ENCODE measurements at places on chromosomes 7 and 10. TPM values are rescaled to one million over a fixed set of nuclear protein-coding genes. Genes with fewer than 3 reads are reported as not detected.
A peak's percentile ranks its signal among the peaks of the same experiment; 100 is the strongest.

DNA sequence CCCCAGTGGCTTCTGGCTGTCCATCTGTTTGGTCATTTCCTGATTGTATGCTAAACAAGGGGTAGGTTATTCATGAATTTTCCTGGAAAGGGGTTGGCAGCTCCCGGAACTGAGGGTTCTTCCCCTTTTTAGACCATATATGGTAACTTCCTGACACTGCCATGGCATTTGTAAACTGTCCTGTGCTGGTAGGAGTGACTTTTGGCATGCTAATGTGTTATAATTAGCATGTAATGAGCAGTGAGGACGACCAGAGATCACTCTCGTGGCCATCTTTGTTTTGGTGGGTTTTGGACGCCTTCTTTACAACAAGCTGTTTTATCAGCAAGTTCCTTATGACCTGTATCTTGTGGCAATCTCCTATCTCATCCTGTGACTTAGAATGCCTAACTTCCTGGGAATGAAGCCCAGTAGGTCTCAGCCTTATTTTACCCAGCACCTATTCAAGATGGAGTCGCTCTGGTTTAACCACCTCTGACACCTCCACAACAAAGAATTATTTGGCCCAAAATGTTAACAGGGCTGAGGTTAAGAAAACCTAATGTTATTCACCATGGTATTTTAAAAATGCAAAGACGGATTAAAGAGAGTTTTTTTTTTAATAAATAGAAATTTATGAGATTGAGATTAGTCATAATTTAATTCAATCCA is 2.4 kb upstream of the PTN start:
- no peak for DNase-seq

Gene COL13A1
- 1.0 TPM for total RNA-seq

DNA sequence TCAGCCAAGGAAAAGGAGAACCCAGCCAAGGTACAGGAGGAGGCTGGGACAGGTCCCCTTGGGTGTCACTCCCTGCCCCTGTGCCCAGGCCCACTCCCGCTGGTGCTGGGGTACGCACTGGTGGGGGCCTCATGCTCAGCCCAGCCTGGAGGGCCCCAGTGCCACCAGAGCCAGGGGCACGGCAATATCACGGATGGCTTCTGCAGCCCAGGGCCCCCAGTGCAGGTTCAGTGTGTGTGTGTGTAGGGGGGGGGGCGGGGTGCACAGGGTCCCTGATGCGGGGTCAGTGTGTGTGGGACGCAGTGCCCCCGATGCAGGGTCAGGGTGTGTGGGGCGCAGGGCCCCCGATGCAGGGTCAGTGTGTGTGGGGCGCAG is 23.4 kb upstream of the ZNF716 start:
- no peak for DNase-seq

Gene FAM25A
- total RNA-seq, result not detected

Gene NUTM2D
- total RNA-seq, result 1.5 TPM

DNA sequence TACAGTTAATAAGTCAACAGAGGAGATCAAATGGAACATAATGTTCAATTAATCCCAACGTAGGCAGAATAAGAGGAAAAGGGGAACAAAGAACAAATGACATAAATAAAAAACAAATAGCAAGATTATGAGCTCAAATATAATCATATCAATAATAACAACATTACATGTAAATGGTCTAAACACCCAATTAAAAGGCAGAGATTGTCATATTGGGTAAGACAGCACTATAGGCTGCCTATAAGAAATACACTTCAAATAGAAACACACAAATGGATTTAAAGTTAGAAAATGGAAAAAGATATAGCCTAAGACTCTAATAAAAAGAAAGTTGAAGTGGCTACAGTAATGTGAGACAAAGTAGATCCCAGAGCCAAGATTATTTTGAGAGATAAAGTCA is 126.4 kb upstream of the PTER start:
- DNase-seq, result no peak

Gene OPALIN
- not detected for total RNA-seq

GRCh38 chr7:30566596-30566995 is 28.1 kb upstream of the GARS1 start:
- no peak for DNase-seq

GRCh38 chr7:155871211-155871610 is 58.9 kb upstream of the SHH start:
- no peak for DNase-seq

GRCh38 chr7:26460351-26461085 is 168.9 kb downstream of the SNX10 start:
- DNase-seq, result no peak

DNA sequence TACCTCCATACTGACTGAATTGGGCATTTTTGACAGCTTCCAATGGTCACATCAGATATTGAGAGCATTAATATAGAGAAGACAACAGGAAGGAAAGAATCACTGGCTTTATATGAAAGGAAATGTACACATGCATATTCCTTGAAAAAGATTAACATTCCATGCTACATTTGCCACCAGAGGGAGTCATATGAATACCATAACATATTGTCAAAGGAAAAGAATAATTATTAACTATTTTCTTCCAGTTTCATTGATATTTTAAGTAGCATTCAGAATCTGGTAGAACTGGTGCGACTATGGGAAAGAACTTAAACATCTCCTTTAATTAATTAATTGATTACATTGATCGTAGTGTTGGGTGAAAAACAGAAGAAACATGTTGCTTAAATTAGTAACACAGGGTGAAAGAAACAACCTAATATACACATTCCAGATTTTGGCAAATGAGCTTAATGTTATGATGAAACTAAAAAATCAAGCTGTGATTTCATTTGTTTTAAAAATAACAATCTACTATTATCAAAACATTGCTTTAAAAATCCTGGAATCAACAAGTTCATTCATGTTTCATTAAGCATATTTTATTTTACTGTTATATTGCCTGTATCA is 71.5 kb downstream of the GPR85 start:
- DNase-seq, result no peak

Gene CFAP46
- total RNA-seq, result 1.6 TPM

- no peak for DNase-seq
Observed at GRCh38 chr7:6379886-6380285, 67.9 kb downstream of the DAGLB start.

DNA sequence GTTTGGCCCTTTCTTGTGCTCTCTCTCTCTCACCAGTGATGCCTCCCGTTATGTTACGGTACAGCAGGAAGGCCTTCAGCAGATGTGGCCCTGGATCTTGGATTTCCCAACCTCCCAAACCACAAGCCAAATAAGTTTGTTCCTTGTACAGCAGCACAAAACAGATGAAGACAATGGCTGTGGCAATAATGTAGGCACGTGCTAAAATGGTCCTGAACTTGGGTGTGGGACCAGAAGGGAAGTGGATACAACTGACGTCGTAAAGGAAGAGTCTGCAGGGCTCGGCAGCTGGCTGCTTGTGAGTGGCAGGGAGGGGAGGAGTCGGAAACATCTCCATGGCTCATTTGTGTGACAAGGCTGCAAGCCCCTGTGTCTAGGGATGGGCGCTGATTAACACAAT is 26.8 kb downstream of the PROSER2 start:
- no peak for DNase-seq

Gene NEUROG3
- not detected for total RNA-seq

GRCh38 chr7:98655611-98656010 is 38.5 kb downstream of the NPTX2 start:
- no peak for DNase-seq

DNA sequence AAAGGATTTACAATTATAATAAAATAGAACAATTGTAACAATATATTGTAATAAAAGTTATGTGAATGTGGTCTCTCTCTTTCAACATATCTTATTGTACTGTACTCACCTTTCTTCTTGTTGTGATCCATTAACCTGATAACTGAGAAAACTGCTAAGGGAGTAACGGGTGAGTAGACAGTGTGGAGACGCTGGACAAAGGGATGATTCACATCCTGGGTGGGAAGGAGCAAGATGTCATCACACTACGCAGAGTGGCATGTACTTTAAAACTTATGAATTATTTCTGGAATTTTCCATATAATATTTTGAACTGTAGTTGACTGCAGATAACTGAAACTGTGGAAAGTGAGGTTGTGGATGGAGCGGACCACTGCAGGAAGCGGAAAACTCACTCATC is 91.2 kb upstream of the PLPP4 start:
- no peak for DNase-seq

Gene GRM3
- total RNA-seq, result not detected

Gene CAV2
- 217 TPM for total RNA-seq

DNA sequence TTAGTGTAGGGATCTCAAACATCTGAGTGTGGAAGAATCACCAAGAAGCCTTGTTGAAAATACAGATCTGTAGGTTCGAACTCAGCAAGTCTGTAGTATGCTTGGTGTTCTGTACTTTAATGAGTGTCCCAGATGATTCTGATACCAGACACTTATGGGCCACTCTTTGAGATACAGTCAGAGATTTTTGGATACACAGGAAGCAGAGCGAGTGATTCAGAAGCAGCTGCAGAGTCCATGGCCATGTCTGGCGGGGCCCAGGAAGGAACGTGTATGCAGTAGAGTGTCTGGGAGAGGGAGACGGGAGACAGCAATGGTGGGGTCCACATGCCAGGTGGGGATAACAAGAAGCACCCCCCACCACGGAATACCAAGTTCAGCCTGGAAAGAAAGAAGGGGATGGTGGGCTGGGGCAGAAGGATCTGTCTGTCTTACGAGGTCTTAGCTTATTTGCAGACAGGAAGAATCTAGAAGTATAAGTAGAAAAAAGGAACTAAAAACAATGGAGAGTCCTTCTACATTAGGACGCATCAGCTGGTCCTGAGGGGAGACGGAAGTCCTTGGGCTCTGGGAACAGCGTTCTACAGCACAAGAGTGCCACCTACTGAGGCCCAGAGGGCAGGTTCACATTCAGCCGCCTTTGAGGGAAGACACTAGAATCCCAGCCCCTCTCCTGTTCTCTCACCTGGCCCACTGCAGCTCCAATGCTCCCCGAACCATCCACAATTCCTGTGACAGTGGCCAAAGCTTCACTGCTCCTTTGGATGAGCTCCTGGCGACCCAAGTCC is 55.4 kb downstream of the SLC37A3 start:
- no peak for DNase-seq

- no peak for DNase-seq
Observed at GRCh38 chr10:129883029-129883428, 81.0 kb downstream of the EBF3 start.

GRCh38 chr10:63866747-63867140 is 345.5 kb downstream of the REEP3 start:
- peak; percentile 13 for DNase-seq

DNA sequence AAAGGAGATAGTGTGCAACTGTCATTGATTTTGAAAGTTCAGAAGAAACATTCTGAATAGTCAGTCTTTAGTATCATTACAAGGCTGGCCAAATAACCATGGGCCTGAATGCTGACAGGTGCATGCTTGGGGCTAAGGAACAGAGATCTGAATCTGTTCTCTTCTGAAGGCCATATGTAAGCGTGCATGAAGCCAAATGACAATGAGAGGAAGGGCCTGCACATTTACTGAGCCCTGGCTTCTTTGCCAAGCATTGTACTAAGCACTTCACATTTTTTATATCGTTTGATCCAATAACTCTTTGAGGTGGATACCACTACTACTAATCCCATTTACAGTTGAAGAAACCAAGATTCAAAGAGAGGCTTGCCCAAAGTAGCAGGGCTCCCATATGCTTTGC is 22.5 kb upstream of the TIAL1 start:
- DNase-seq, result no peak

GRCh38 chr10:17049195-17049594 is 80.4 kb downstream of the CUBN start:
- DNase-seq, result no peak

DNA sequence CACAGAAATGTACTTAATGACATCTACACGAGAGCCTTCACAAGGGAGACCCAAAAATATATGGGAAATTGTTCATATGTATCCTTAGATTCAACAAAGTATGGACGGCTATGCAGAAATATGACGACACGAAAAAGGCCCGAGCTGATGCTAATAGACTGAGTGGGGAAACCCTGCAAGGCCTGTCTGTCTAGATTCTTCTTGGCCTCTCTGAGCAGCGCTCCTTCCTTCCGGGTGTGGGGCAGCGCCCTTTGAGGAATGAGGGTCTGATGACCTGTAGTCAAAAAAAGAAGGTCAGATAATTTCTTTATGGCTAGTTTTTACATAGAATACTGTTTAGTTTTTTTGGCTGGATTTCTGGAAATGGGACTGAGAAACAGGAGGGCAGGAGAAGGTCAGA is 192.8 kb upstream of the AKR1E2 start:
- DNase-seq, result no peak

Gene OR2A5
- not detected for total RNA-seq

- DNase-seq, result no peak
Observed at GRCh38 chr10:76205361-76205760, 773.9 kb downstream of the LRMDA start.

DNA sequence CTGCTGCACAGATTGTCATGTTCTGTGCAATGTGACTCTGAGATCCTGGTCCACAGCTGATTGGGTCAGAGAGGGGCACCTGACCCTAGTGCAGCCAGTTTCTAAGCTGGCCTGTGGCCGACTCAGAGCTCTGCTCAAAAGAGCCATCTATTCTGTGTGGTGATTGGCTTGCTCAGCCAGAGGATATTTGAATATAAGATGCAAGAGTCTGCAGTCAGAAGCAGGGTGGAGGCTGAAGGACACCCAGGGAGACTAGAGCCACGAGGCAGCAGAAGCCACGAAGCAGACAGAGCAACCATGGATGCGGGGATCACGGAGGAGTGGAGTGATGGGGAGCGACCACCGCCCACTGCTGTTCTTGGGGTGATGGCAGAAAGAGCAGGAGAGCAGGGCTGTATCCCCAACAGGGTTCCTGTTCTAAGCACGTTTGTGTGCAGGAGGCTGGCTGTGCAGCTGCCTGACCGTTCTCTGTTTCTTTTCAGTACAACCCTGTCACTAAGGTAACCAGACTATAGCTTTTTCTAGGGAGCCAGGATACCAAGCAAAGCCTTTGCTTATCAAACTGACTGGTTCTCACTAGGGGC is 19.5 kb upstream of the RHEB start:
- DNase-seq, result no peak

DNA sequence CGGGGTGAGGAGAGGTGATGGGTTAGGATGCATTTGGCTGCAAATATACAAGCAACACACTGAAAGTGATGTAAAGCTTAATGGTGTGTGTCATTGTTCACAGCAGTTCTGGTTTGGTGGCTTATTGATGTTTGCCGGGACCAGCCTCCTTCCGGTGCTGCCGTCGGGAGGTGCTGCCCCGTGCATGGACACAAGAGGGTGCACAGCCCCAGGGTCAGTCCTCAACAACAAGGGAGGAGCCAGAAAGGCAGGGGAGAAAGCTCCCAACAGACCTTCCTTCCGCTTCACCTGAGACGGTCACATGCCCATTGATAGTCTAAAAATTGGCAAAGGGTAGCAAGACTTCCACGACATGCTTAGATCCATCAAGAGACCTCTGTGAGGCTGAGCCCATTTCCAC is 9.5 kb downstream of the RNF32 start:
- DNase-seq, result no peak

Gene TLL2
- total RNA-seq, result 0.64 TPM

GRCh38 chr7:78620920-78621319 is 822.3 kb downstream of the PHTF2 start:
- no peak for DNase-seq

DNA sequence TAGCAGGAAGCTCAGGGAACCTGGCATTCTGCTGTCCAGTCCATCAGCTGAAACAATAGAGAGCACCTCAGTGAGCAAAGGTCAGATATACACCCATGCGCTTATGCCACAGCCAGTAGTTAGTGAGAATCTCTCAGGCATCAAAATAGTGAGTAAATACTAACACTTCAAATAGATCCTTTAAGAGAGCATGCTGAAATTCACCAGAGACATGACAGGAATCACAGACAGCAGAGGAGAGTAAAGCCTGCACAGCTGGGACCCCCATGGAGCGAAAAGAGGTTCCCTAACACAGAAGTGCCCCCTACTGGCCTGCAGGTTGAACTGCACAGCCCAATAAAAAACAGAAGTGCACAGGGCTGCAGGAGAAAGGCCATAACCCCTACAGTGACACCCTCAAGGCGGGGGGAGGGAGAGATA is 57.6 kb upstream of the ANTXRL start:
- peak; percentile 7 for DNase-seq

Gene SEMA3C
- 232 TPM for total RNA-seq
